MG63 (cell line): ENCODE measurements at places on chromosomes 6 and 20. TPM values are rescaled to one million over a fixed set of nuclear protein-coding genes. Genes with fewer than 3 reads are reported as not detected.

The RHAG gene
- not detected in 2 replicates for total RNA-seq

DNA sequence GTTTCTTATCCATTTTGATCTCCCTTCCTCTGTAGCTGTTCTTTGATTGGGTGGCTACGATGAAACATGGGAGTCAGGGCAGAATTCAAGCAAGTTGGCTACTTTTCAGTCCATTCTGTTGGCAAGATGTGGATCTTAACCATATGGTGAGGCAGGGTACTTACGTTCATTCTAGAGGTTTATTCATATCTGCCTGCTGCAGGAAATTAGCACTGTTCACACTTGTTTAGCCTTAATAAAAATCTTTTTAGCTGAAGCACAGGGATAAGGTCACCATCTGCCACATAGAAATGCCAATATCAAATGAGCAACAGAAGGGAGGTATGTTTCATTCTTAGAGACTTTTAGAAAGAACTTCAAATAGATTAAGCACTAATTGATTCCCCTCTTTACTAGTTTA, 83.9 kb downstream of the GRIK2 start:
- DNase-seq = no peak

The GMPR gene
- total RNA-seq = 5.9 and 9.9 TPM in 2 replicates

GRCh38 chr20:59618131-59618530, 13.8 kb downstream of the PHACTR3 start:
- no peak for DNase-seq

DNA sequence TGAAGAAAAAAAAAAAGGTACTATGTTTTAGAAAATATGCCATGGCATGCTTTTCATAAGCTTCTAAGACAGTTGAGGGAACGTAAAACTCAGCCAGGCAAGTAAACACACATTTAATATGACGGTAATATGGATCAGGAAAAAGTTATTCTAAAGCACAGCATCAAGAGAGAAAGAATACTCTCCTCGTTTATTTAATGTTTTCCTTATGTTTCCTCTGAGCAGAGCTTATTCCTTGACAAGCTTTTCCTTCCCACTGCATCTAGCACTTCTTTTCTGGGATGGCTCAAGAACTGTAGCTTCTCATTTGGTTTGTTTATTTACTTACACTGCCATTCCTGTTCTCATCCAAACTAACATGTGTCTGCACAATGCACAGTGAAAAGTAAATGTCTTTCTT, 2.7 kb upstream of the RSPO3 start:
- no peak for DNase-seq

The INSM1 gene
- not detected in 2 replicates for total RNA-seq

GRCh38 chr6:142810952-142811514, 133.9 kb downstream of the HIVEP2 start:
- DNase-seq = no peak

GRCh38 chr6:136113736-136114173, 136.4 kb downstream of the MTFR2 start:
- peak; percentile 37 for DNase-seq

The RAMACL gene
- 0.13 TPM in 1 of 2 replicates, not detected in the other for total RNA-seq

DNA sequence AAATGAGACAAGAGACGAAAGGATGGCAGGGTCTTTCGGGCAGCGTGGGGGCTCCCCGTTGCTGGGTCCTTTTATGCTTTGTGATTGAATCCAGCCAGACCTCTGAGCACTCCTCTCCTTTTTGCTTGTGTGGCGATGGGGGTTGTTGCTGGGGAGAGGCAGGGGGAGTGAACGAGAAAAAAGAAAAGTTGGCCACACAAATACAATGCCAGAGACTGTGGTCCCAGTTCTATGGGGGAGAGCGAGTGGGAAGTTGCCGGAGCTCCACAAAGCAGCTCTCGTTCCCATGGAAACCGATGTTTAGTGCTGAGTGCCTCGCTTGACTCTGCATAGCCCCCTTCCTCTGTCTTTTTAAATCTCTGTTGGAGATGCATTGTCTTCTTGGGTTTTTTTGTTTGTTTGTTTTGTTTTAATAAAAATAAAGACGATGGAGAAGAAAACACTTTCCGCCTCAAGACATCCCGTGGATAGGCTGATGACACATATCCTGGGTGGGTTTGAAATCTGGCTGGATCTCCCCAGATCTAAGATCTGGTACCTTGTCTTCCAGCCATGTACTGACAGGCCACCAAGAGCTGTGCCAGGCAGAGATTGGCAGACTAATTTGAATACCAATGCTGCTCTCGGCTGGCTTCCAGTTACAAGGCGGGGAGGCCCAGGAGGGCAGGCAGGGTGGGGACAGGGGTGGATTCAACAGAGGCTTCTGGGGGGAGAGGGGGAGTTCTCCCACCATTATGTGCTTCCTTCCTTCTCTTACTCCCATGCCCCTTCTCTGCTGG, 529.3 kb downstream of the QKI start:
- peak; percentile 63 for DNase-seq

The SRSF3 gene
- total RNA-seq = 168 and 271 TPM in 2 replicates

The KCNK5 gene
- total RNA-seq = 2.4 and 2.8 TPM in 2 replicates

The C2 gene
- total RNA-seq = 0.13 and 0.20 TPM in 2 replicates

GRCh38 chr6:38877721-38878120, 162.6 kb downstream of the DNAH8 start:
- DNase-seq = no peak

DNA sequence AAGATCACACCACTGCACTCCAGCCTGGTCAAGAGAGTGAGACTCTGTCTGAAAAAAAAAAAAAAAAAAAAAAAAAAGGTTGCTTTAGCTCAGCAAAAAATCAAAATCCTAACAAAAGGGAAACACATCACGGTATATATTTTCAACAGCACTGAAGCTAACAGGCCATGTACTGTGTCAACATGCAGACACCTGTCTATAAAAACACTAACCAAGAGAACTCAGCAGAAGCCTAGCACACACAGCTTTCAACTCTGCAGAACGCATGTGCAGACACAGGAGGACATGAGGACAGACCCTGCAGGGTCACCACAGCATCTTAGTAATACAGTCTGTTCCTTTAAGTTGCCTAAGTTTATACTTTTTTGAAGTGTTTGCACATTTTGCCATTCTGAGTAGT, 13.5 kb downstream of the NINL start:
- DNase-seq = no peak

DNA sequence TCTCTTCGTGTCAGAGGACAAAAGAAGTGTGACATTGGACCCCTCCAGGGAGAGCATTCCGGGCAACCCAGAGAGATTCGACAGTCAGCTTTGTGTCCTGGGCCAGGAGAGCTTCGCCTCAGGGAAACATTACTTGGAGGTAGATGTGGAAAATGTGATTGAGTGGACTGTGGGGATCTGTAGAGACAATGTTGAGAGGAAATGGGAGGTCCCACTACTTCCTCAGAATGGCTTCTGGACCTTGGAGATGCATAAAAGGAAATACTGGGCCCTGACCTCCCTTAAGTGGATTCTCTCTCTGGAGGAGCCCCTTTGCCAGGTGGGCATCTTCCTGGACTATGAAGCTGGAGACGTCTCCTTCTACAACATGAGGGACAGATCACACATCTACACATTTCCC, 9.5 kb upstream of the BTN3A3 start:
- no peak for DNase-seq

DNA sequence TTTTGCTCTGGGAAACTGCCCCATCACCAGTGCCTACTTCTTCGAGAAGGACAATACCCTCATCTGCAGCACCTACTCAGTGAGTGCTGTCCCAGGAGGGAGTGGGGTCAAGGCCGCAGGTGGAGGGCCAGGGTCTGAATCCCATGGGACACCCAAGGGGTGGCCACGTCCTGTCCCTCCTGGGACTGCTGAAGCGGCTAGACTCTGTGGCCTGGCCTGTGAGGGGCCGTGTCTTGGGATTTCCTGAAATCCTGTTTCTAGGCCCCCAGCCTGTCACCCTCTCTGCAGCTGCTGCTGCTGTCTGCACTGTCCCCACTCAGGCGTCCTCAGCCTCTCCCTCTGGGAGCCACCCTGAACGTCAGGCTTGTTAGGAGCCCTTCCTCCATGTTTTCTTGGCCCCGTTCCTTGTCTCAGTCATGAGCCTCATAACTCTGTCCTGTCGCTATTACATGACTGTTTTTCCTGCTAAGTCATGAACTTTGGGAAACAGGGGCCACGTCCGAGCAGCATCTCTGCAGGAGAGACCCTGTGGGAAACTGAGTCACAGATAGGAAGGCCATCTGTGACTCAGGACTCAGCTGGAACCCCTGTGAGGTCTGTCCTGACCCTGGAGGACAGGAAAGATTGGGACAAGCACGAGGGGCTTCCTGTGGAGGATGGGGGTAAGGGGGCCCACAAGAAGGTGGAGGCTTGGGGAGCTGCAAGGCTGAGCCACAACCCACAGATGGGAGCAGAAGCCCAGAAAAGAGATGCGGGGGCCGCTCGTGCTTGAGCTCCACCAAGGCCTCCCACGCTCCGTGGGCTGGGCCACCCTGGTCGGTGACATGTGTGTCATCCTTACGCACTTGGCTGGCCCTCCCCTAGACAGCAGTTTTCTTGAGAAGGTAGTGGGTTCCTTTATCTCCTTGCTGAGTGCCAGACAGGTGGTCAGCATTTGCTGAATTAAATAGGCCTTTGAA, 49.9 kb downstream of the EFCAB8 start:
- DNase-seq = no peak

- DNase-seq = no peak
Measured at GRCh38 chr20:1215386-1216170, 10.3 kb upstream of the RAD21L1 start.

GRCh38 chr6:17393892-17394631, 667 bp downstream of the CAP2 start:
- DNase-seq = peak; percentile 64

- no peak for DNase-seq
Measured at GRCh38 chr6:28953585-28954258, 29.9 kb upstream of the TRIM27 start.

DNA sequence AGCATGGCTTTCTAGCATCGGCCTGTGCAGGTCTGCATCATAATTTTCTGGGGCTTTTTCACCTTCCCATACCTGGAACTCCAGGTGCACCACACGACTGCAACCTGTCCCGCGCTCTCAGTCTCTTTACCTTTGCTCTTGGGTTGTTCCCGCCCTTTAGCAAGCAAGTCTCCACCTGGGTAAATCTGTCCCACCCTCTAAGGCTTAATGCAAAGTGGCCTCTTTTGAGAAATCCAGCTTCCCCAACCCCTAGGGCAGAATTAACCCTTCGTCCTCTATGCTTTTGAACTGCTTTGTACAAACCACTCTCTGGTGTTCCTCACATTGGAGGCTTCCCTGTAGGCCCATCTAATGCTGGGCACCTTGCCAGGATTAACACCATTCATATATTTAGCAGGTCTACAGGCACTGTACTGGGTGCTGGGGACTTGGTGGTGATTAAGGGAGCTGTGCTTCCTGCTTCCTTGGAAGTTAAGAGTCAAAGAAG, 2.8 kb downstream of the ITPR3 start:
- DNase-seq = no peak

GRCh38 chr20:35617397-35618262, 2.0 kb downstream of the SPAG4 start:
- peak; percentile 75 for DNase-seq

- DNase-seq = no peak
Measured at GRCh38 chr20:3502878-3503277, 32.1 kb downstream of the ATRN start.

DNA sequence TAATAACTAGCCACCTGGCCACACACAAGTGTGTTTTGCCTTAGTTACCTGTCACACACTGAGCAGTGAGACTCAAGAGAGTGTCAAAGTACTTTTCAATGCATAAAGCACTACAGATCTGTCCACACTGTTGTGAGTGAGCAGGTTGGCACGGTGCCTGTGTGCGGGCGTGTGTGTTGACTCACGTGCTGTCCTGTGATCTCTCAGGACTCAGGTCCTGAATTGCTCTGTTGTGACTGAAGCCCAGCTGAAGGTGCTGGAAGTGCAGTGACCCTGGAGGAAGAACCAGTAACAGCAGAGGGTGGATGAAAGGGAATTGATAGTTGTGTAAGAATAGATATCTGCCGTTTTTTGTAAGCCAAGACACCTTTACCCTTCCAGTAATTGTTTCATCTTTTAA, 18.3 kb downstream of the SLC16A10 start:
- peak; percentile 83 for DNase-seq

GRCh38 chr20:4999788-5000187, 1.5 kb downstream of the SLC23A2 start:
- no peak for DNase-seq

DNA sequence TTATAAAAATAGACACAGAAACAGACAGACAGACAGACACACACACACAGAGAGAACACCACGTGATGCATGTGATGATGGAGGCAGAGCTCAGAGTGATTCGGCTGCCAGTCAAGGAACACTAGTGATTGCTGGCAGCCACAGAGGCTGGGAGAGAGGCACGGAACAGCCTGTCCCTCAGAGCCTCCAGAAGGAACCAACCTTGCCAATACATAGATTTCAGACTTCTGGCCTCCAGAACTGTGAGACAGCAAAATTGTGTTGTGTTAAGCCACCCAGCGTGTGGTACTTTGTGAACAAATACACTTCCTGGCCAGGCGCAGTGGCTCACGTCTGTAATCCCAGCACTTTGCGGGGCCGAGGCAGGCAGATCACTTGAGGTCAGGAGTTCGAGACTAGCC, 9.5 kb upstream of the PARD6B start:
- DNase-seq = no peak

- no peak for DNase-seq
Measured at GRCh38 chr6:15401769-15402250, 155.9 kb downstream of the JARID2 start.

DNA sequence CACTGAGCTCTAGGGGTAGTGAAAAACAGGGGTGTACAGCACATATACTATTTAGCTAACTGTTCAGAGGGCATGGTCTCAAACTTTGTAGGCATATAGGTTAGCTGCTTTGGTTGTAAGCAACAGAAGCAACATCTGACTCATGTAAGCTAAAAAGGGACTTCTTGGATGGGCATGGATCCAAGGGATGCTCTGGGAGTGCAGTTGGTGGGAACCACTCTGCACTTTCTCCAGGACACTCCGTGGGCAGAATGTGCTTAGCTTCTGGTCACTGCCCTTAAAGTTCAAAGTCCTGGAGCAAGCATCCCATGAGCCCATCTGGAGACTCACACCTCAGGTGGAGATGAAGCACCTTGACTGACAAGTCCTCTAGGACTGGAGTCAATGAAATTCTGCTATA, 11.5 kb downstream of the APCDD1L start:
- DNase-seq = no peak

DNA sequence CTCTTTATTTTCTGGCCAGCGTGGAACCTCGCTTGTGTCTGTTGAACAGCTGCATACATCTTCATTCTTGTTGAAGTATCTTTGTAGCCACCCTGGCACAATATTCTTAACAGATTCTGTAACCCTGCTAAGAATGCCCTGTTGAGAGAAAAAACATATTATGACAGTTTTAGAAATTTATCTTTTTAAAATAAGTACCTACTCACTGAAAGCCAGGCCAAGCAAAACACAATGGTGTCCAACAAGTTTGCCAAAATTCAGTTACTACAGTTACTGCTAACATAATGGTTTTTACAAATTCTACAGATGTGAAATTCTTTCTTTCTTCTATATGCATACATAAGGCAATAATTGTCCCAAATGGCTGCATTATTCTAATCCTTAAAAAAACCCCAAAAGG, 18.2 kb downstream of the NUP153 start:
- peak; percentile 15 for DNase-seq

DNA sequence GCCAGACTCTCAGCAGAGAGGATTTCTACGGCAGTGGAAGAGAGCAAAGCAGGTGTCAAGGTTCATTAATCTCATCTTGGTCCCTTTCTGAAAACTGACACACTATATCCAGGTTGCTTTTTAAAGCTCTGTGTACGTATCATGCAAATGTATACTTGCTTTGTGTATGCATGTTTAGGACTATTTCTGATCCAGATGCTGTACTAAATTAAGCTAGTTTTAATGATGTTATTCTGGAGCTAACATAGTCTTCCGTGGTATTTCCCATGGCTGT, 59.2 kb upstream of the SNX9 start:
- DNase-seq = no peak

The GPR6 gene
- not detected in 2 replicates for total RNA-seq
